Mesangial cell (primary cell): ENCODE measurements at places on chromosomes 5 and 9. TPM values are rescaled to one million over a fixed set of nuclear protein-coding genes. Genes with fewer than 3 reads are reported as not detected.

The IL9 gene
- not detected in 2 replicates for total RNA-seq

The FAT2 gene
- 0.13 and 0.16 TPM in 2 replicates for total RNA-seq

The NSD1 gene
- 23.1 and 28.0 TPM in 2 replicates for total RNA-seq

The LCP2 gene
- total RNA-seq = not detected in 2 replicates

The PCDHGA11 gene
- total RNA-seq = 5.4 and 10.4 TPM in 2 replicates

The ANGPTL2 gene
- total RNA-seq = 0.98 and 3.7 TPM in 2 replicates

The MLANA gene
- total RNA-seq = not detected in 2 replicates

The NRARP gene
- 0.38 and 1.8 TPM in 2 replicates for total RNA-seq

The PPP2CA gene
- 69.7 and 131 TPM in 2 replicates for total RNA-seq

The LHX6 gene
- under 0.01 and 0.13 TPM in 2 replicates for total RNA-seq

The COL27A1 gene
- total RNA-seq = 6.7 and 6.8 TPM in 2 replicates

The STPG3 gene
- not detected in 2 replicates for total RNA-seq

The CDKN2B gene
- 17.6 and 21.8 TPM in 2 replicates for total RNA-seq

The CERCAM gene
- total RNA-seq = 91.9 and 147 TPM in 2 replicates

The NDOR1 gene
- 15.2 and 24.0 TPM in 2 replicates for total RNA-seq

The BARHL1 gene
- total RNA-seq = not detected in 2 replicates

The TEX48 gene
- total RNA-seq = not detected in 2 replicates

The BAG1 gene
- 24.4 and 34.1 TPM in 2 replicates for total RNA-seq

The TNFSF15 gene
- total RNA-seq = 0.16 and 0.25 TPM in 2 replicates

The GPX3 gene
- total RNA-seq = 9.9 and 91.5 TPM in 2 replicates

The SLC6A18 gene
- not detected in 2 replicates for total RNA-seq

The STKLD1 gene
- 0.49 and 1.3 TPM in 2 replicates for total RNA-seq

The CTNNA1 gene
- 289 and 303 TPM in 2 replicates for total RNA-seq

The PCDHB6 gene
- total RNA-seq = under 0.01 TPM in 1 of 2 replicates, not detected in the other

The CCNO gene
- total RNA-seq = 0.65 and 1.3 TPM in 2 replicates

The PAX5 gene
- not detected in 2 replicates for total RNA-seq

The HMMR gene
- total RNA-seq = 1.0 and 39.9 TPM in 2 replicates
